ENCODE measurements at places on chromosomes 6 and 20.

DNA sequence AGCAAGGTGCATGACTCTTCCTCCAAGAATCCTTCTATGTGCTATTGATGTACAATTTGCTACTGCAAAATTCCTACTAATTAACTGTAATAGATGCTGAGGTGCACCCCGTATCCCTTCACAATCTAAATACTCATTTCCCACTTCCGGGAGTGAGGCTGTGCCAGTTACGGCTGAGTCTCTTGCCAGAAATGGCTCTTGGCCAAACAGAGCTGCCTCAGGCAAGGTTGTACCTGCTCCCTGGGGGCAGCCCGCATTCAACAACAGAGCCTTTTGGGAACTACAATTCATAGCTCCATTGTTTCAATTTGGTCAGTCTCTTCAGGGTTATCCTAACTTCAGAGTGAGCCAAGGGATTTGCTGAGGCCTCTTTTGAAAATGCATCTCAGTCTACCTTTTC, 789.8 kb upstream of the MAP3K7 start:
- no peak for DNase-seq

GRCh38 chr6:32087574-32088486, 21.3 kb downstream of the TNXB start:
- DNase-seq: peak; percentile 43

- no peak for DNase-seq
Measured at GRCh38 chr6:3287308-3287707, 28.6 kb downstream of the PSMG4 start.

DNA sequence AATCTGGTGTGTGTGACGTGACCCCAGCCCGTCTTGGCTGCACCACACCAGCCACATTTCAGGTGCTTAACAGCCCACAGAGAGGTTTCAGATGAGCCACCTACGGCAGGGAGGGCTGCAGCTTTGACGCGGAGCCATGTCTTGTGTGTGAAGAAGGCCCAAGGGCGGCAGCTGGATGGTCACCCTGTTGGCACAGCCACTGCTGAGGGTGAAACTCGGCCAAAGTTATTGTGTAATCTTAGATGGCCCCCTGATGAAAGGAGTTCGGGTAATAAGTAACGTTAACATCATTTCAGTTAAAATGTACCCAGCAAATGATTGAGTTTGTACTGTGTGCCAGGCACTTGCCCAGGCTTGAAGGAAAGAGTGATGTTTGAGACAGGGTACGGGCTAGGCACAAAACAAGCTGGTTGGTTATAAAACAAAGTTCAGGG, 97.2 kb downstream of the SSR1 start:
- no peak for DNase-seq

DNA sequence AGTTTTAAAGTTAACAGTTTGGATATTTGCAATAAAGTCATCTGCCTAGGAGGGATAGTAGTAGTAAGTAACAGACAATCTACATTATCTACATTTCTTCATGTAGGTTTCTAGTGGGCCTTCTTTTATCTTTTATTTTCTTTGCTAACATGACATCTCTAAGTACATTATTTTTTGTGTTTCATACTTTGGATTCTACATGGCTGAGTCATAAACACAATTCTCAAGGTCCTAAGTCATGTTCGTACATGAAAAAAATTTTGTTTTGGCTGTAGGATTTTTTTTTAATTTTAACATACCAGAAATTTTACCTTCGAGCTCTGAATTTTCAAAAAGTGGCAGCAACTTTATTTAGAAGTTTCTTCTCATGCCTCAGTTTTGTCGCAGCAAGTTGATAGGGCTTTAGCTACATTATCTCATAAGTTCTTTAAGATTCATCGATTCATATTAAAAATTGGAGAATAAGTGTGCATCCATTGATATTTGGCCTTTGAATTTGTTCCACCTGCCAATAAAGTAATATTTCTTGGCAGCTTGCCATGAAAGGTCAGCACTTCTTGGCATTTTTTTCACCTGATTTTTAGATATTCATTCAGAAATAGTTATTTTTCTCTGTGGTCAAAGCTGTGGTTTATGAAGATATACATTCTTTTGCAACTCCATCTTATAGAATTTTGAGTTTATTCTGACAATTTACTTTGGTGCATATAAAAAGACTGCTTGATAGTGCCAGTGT, 146.2 kb downstream of the GRIK2 start:
- DNase-seq: no peak

GRCh38 chr6:45369870-45370269, 7.9 kb downstream of the SUPT3H start:
- DNase-seq: no peak

DNA sequence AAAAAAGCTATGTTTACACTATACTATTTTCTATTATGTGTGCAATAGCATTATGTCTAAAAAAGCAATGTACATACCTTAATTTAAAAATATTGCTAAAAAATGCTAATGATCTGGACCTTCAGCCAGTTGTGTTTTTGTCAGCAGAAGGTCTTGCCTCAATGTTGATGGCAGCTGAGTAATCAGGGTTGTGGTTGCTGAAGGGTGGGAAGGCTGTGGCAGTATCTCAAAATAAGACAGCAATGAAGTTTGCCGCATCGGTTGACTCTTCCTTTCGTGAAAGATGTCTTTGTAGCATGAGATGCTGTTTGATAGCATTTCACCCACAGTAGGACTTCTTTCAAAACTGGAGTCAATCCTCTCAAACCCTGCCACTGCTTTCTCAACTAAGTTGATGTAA, 134.7 kb upstream of the CDYL start:
- no peak for DNase-seq

GRCh38 chr6:136035378-136036070, 184.0 kb downstream of the PDE7B start:
- no peak for DNase-seq

GRCh38 chr6:82687855-82688254, 324.2 kb downstream of the TPBG start:
- no peak for DNase-seq

DNA sequence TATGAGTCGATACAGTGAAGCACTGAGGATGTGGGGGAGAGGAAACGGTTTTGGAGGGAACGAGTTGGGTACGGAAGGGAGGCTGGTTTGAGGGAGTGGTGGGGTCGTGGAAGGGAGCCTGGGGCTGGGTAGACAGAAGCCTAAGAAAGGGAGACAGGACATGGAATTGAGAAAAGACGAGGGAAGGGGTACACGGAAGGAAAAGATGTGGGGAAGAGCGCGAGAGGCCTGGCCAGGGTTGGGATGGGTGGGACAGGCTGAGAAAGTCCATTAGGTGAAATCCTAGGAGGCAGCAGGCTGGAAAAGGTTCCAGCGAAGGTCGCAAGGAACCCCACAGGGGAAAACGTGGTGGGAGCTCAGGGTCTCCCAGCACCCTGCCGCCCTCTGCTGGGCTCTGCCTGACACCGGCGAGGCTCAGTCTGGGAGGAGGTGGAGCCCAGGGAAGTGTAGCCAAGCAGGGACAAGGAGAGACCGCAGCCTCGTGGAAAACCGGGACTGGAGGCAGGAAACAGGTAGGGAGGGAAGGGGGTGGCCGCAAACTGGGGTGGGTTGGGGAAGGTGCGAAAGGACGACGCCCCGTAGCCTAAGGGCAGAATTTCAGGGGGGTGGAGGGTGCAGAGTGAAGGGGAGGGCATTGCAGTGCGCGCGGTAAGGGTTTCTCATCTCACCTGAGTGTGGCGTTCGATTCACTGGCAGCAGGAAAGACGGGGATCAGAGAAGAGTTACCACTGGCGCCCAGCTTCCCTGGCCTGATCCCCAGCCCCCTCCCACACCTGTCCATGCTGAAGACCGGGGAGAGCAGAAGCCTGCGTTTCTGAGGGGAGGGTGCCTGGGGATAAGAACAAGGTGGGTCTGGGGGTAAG, 4.3 kb downstream of the GABBR1 start:
- DNase-seq: peak; percentile 75

DNA sequence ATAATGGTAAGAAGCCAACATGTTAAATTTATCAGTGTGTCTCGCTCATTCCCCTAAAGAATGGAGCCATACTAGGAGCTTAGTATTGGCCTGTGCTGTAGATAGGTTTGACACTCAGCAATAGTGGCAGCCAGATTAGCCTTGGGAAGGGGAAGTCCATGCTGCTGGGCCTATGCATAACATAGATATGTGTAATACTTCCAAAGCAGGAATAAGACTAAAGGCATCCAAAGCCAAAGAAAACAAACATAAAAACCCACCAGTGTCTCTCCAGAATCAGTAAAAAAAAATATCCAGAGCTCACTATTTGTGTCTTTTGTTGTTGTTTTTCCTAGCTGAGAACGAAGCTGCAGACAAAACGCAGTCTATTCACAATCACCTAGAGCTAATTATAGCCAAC, 104.2 kb upstream of the STXBP5 start:
- no peak for DNase-seq

DNA sequence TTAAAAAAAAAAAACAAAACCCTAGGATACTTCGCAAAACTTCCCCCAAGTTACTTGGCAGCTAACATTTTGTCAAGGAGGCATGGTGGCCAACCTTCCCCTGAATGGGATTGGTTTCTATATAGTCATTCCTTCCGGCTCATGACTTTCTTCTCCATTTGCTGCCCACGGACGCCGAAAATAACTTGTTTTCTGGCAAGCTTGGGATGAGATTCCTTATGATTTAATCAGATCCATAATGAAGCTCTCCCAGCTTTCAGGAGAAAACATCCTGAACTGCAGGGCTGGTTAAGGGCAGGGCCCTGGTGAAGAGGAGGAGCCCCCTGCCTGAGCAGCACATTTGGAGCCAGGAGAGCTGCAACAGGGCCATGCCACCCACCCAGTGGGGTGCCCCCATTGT, 49.9 kb downstream of the PPP1R16B start:
- no peak for DNase-seq

DNA sequence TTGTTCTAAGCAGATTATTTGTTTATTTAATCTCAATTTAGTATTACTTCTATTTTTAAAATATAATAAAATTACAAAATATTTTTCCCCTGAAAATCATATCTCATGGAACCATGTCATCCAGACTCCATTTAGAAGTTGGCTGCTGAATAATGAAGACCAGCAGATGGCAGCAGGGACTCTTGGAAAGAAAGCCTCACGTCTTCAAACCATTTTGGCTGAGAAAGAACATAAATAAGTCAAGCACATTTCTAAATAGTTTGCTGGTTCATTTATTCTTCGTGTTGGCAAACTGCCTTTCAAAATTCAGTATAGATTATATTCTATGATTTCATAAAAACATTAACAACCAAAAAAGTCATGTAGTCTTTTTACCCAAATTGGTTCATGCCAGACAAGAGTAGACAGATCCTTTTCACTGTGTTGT, 71.7 kb downstream of the RCAN2 start:
- DNase-seq: no peak

DNA sequence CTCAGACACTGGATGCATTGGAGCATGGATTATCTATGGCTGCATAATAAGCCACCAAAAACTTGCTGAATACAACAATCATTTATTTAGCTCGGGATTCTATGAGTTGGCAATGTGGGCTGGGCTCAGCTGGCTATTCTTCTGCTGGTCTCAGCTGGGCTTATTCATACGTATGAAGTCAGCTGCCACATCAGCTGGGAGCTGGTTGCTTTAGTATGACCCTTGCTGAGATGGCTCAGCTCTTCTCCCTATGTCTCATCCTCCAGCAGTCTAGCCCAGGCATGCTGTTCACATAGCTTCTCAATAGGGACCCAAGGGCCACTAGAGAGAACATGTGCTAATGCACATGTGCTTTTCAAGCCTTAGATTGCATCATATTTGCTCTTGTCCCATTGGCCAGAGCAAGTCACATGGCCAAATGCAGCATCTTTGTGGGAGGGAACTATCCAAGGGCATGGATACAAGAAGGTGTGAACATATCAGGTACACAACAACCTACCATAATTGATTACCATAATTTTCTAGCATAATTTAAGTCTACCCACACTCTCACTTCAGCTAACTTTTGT, 444.6 kb downstream of the KIF16B start:
- no peak for DNase-seq

DNA sequence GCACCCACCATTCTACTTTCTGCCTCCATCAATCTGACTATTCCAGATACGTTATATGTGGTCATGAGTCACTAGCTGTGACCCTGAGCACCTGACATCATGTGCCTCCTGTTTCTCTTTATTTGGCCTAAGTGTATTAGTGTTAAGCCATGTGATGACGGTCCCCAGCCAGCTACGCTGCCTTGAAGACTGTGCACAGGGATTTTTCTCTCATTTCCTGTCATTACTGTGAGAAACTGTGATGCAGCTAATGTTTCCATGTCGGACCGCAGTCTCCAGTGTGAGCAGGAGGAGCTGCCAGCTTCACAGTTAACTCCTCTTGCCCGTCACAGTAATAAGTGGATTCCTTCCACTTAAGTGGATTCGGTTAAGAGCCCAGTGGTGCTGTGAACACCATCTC, 9.9 kb upstream of the SPATS1 start:
- no peak for DNase-seq

DNA sequence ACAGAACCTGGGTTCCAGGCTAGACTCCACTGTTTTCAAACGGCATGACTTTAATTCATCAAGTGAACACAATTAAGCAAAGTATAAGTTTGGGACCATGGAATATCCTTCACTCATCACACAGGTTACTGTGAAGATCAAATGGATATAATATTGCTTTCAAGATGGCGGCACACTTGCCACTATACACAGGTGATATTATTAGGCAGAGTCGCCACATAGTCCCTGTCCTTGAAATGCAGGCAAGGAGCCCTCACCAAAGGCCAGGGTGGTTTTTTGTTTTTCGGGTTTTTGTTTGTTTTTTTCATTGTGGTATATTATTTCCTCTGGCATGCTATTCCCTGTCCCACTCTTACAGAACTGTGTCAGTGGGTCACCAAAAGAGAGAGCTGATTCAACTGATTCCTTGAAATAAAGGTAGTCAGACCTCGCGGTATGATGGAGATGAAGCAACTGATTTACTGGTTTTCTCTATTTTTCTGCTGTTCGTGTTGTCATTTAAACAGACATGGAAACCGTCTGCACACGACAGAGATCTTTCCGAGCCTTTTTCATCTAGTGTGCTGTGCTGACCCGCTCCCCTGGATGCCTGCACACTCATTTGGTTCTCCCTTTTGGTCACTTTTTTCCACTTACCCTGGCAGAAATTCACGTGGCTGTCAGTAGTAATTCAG, 29.7 kb downstream of the MYB start:
- DNase-seq: no peak

DNA sequence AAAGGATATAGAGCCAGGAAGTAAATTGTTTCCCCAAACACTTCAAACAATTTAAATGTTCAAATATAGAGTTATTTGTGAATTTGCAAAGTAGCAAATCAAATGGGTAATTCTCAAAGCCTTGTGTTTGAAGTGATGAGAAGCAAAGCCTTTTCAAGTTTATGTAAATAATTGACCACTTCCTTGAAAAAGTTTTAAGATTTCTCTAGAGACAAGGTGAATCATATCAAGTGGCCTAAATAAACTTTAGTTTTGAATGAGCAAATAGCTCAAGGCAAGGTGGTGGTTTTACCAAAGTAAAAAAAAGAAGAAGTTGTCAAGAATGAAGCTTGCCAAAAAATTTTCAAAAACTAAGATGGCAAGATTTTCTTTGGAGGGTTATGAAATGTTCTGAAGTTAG, 42.6 kb upstream of the IFNGR1 start:
- no peak for DNase-seq

GRCh38 chr6:15631432-15631831, 31.4 kb downstream of the DTNBP1 start:
- DNase-seq: no peak

DNA sequence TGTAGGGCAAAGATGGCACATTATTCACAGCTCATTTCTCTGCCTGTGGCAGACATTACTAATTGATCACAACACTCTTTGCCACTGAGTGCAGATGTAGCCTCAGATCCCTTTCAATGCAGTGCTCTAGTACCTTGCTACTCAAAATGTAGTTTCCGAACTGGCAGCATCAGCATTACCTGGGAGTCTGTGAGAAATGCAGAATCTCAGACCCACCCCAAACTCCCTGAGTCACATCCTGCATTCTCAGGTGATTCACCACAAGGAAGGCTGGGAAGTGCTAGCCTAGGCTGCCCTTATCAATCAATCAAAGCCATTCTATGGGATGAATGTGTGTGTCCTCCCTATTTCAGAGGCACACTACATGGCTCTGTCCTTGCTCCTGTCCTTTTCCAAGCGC, 58.5 kb downstream of the PCNA start:
- no peak for DNase-seq

Data from NCI-H1930 (cell line).